Stimulated activated CD8-positive, alpha-beta memory T cell treated with anti-CD3 and anti-CD28 coated beads, Interleukin-15, amount 100 ng/mL, for 48 hours (primary cell): ENCODE measurements at places on chromosomes 7 and 10.

DNA sequence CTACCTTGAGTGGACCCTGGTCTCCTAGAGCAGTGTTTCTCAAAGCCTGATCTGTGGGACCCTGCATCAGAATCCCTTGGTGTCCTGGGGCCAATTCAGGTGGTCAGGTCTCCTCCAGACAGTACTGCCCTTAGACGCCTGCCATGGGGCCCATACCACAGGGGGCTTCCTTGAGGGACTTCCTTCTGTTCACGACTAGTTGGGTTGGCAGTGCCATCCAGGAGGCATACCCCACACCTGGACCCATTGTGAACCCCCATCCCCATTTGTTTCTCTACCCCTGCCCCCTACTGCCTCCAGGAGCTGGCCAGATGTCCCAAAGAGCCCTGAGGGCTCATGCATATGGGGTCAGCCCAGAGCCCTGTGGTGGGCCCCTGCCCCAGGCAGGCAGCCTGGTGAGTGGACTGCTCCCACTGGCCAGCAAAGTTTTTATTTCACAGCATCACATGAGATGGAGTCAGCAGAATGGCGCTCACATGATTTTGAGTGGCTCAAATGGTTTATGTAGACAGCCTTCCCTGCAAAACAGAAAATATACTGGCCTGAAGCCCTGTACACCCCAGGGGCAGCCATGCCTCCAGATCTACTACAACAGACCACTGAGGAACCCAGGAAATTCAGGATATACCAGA lies 259.9 kb upstream of the ZMIZ1 start:
- no peak for DNase-seq

DNA sequence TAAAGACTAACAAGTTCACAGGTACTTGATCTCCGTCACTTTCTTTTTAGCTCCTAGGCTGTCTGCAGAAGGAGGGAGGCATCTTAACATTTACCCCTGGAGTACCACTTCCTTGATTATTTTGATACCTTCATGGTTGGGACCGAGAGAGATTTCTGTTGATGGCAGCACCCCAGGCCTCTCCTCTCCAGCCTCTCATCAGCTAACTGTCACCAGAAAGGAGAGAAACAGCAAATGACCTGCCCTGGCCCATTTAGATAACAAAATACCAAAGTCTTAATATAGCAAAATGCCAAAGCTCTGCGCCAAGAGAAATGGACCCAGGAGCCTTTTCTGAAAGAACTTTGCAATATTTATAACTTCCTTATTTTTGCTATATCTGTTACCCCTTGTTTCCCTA lies 30.0 kb upstream of the KLHL7 start:
- no peak for DNase-seq

- no peak for DNase-seq
These were observed 179.7 kb upstream of the C7orf33 start for GRCh38 chr7:148410905-148411304.

GRCh38 chr10:118800920-118801319 lies 46.1 kb upstream of the CACUL1 start:
- DNase-seq: no peak

- DNase-seq: no peak
These were observed 4.9 kb upstream of the PNLIP start for GRCh38 chr10:116540814-116541213.

DNA sequence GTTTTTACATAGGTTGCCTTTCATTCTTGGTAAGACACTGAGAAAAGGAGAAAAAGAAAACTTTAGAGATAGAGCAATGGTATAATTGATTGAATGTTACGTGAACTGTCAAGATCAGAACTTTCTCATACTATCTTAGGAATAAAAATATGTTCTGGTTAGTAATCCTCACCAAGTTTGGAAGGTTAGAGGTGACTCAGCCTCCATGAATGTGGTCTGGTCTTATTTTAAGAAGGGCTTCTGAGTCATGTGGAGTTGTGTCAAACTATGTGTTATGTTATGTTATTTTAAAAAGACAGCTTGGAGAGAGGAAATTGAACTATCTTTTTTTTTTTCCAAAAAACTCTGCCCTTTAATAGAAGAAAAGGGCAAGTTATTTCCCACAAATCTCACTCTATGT lies 458.6 kb upstream of the KLF6 start:
- no peak for DNase-seq

- no peak for DNase-seq
These were observed 9.3 kb downstream of the ATP6V0E2 start for GRCh38 chr7:149883048-149883438.

GRCh38 chr10:113576852-113577251 lies 24.0 kb downstream of the HABP2 start:
- no peak for DNase-seq

DNA sequence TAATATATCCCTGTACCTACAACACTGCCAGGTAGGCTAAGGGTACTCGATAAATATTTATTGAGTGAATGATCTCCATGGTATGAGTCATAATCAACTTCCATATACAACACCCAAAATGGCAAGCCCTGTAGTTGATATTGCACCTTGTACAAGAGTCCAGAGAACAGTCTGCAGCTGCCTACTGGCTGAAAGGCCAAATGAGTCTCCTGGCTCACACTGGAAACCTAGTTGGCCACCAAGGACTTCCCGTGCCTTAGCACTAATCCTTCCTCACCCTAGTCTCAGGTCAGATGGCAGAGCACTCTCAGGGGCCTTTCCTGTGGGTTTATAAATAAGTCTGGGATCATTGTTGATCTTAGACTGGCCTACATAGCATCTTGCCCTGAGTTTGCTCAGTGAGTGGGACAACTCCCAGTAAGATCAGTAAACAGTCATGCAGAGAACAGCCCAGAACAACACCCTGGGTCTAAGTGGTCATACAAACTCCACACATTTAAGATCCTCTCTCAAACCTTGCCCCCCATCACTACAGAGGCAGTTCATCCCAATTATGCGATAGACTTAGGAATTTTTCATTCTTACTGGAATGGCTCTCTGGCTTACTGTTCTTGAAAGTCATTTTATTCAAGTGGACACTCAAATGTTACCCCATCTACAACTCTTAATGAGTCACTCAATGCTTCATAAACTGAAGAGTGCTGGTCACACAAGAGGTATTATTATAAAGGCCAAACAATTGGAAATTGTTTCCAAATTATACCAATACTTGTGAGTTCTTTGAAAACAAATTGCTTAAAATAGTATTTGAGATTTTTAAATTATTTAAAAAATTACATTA lies 14.7 kb upstream of the SLC16A9 start:
- DNase-seq: no peak

DNA sequence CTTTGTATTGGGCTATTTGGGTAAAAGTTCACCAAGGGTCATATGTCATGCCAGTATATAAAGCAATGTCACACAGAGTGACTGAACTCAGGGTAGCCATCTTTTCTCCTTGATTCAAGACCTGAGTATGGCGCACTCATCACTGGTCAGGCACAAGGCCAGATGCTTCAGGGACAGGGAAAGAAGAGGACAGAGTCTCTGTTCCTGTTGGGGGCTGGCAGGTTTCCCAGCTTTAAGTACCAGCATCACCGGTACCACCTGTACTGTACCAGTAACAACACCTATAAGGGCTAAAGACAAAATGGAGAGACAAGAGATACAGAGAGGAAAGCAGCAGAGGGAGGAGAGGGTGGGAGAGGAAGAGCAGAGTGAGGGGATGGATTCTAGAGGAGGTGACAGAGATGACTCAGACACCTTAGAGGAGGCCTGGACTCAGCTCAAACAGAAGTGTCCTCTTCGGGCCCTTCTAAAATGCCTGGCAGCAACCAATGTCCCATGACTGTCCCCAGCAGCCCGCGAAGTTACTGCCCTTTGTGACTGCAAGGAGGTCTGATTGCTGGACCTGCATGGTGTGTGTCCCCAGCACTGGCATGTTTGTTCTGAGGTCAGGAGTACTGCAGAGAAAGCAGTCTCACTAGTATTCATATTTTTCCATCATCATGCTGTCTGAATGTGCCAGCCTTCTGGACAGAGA lies 191.3 kb downstream of the MYOF start:
- no peak for DNase-seq

- DNase-seq: no peak
These were observed 153.0 kb downstream of the PLCE1 start for GRCh38 chr10:94146746-94147145.

DNA sequence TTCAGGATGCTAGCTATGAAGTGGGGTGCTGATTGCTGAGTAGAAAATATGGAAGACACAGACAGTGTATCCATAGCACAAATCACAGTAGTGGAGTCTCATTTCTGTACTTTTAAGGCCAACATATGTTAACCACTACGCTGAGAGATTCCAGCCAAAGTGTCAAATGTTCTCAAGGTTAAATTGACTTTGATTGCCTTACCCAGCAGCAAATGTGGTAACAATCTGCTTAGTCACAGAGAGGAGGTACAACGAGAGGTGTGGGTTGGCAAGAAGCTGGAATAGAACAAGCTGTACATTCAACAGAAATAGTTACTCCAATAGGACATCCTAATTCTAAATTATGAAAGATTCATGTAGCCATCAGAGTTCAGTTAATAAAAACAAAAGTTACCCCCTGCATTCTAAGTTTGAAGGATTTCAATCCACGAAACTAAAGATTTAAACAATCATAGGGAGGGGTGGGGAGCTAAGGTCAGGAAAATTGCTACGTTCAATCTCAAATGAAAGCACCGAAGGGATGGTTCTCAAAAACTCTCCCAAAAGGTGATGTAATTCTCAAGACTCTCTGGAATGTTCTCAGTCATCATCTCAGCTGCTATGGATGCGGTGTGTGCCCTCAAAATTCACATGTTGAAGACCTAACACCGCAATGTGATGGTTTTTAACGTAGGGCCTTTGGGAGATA lies 137.0 kb downstream of the ETV1 start:
- no peak for DNase-seq

DNA sequence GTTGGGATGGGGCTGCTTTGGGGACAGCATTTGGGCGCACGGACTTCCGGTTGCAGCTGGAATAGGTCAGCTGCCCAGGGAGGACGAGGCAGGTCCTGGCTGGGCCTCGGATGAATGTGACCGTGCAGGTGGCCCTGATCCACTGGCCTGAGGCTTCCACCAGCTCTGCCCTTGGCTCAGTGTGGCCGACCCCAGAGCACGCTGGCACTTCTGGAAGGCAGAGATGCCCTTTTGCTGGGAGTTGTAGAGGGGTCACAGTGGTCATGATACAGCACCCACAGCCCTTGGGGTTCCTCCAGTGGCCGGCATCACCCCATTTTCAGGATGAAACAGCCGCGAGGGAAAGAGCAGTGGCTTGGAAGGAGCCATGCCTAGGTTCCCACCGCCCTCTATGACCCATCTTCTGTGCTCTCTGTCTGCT lies 19.0 kb downstream of the ADCY1 start:
- DNase-seq: no peak

DNA sequence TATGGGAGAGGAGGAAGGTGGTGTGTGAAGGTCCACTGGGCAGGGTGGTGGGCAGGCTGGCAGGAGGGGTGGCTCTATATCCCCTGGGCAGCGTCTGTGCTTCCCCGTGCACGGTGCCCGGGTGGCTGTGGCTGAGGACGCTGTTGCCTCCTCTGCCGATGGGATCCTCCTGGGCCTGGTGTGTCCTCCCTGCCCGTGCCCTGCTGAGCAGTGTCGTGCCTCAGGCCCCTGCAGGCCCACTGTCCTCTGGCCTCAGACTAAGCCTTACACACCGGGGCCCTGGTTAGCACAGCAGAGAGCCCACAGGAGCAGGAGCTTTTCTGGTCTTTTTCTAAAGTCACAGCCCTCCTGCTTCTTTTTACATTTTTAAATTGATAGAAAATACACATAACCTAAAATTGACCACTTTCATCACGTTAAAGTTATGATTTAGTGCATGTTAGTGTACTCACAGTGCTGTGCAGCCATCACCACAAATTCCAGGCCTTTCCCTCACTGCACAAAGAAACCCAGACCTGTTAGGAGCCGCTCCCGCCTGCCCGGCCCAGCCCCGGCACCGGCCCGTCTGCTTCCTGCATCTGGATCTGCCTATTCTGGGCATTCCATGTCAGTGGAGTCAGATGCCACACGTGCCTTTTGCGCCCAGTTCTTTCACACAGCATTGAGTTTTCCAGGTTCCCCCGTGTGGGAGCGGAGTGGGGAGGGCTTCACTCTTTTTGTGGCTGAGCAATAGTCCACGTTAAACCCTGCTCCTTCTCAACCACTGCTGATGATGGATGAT lies 19.4 kb downstream of the PFKFB3 start:
- no peak for DNase-seq

- DNase-seq: no peak
These were observed 35.8 kb downstream of the FOXP2 start for GRCh38 chr7:114450431-114450830.

DNA sequence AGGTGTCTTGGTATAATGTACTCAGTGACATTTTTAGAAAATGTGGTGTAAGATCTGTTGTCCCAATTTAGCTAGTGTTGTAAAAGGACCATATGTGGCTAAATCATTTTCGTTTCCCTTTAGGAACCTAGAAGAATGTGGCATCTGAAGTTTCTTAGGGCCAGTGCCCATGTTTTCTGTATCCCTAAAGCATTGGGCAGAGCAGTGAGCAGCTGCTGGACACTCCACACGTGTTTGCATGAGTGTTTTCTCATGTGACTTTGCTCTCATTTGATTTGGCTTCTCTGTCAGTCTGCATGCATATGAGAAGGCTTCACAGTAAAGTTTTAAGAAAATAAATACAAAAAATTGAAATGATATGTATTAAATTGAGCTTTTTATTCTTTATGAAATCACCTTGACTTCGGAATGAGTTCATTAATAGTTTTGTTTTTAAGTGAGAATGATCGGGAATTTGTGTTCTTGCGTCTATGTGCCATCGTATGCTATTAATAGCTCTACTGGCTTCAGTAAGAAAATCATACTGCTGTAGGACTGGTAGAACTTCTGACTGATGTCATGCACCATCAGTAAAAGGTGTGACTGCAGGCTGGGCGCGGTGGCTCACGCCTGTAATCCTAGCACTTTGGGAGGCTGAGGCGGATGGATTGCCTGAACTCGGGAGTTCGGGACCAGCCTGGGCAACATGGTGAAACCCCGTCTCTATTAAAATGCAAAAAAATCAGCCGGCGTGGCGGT lies 61.3 kb downstream of the RBM33 start:
- no peak for DNase-seq

DNA sequence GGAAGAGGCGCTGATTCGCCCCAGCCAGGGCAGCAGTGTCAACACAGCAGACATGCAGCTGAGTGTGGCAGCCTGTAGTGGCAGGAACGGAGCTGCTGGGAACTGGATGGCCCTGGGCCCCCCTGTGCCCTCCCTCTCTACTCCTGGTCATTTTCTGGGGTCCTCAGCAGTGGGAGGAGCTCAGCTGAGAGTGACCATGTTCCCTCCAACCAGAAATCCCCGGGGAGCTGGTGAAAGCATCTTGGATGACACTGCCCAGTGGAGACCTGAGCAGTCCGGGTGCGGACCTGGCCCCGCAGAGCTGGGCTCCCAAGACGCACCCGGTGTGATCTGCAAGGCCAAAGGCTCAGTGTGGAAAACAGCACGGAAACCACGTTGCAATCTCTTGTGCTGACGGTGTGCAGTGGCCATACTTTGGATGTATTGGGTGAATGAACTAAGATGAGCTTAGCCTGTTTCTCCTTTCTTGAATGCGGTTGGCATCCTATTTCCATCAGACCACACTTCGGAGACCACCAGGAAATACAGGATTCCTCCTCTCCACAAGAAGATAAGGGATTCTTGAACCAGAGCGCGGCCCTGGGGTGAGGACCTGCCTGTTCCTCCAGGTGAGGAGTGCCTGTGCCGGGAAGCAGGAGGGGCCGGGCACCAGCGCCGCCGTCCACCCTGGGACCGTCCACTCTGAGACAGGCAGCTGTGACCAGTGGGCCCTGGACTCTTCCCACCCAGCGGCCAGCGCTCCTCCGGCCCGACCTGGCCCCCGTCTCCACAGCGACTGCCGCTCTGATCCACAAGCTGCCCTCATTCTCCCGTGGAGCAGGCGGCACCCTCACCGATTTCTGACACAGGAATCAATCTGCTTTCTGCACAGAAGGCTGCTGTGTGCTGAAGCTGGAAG lies 93.5 kb upstream of the DIP2C start:
- no peak for DNase-seq
